ENCODE measurements at places on chromosomes 4 and X. TPM values are rescaled to one million over a fixed set of nuclear protein-coding genes. Genes with fewer than 3 reads are reported as not detected.

DNA sequence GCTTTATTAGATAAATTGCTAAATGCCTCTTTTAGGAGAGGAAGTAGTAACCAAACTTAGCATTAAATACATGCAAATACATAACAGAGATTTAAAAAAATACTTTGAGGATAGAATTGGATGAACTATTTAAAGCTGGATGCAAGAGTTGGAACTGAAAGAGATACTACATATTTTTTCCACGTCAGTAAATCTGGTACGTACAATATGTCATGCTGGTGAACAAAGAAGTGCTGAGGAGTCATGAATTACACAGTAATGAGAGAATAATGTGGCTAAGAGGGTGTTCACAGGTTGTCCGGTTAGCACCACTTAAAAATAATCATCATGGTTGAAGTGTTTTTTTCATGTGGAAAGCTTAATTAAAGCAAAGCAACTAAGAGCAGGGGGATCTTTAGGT is 184.1 kb upstream of the FRMPD4 start:
- H3K27ac ChIP-seq: no peak overlapping the region
- no peak for DNase-seq
- H3K36me3 ChIP-seq: no peaks in the 10 kb centered on the region
- H3K27me3 ChIP-seq: no peaks in the 10 kb centered on the region
- no peaks in the 10 kb centered on the region for H3K4me1 ChIP-seq
- H3K4me3 ChIP-seq: no peak overlapping the region

DNA sequence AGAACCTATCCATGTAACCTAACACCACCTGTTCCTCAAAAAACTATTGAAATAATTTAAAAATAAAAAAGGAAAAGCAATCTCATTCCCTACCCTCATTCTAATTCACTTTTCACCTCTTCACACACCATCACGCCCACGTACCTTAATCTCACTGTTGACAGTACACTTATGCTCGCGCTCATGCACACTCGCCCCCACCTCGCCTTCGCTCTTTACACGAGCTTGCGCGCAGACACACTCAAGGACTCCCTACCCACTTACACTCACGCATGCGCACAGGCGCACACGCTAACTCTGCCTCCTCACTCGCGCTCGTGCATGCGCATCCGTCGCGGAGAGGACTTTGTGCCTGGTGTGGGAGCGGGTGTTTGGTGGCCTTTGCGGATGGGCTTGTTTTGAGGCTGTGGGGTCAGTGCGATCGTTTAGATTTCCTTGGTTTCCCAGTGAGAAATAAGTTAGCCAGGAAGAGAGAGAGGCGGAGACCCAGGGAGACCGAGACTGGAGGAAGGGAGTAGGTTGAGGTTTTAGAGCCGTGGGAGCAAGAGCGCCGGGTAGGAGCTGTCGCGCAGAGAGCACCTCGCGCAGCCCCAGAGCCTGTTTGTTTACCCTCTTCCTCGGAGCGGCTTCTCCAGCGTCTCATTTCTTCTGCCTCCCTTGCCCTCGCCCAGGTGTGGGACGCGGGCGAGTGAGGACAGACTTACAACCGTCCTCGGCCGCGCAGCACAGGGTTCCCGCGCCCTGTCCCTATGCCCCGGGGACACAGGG is 8.1 kb upstream of the GSX2 start:
- no peaks in the 10 kb centered on the region for H3K36me3 ChIP-seq
- H3K4me3 ChIP-seq: peak overlapping the region; percentile 72
- no peaks in the 10 kb centered on the region for H3K27me3 ChIP-seq
- peaks cover 65% of the 10 kb centered on the region for H3K4me1 ChIP-seq
- DNase-seq: peak; percentile 93
- peak overlapping the region; percentile 43 for H3K27ac ChIP-seq

GRCh38 chrX:150966742-150967141 is 16.4 kb upstream of the HMGB3 start:
- H3K4me1 ChIP-seq: no peaks in the 10 kb centered on the region
- no peak overlapping the region for H3K27ac ChIP-seq
- H3K4me3 ChIP-seq: no peak overlapping the region
- H3K27me3 ChIP-seq: no peaks in the 10 kb centered on the region
- no peak for DNase-seq

GRCh38 chr4:88779431-88779830 is 81.8 kb upstream of the NAP1L5 start:
- H3K4me1 ChIP-seq: no peaks in the 10 kb centered on the region
- H3K4me3 ChIP-seq: no peak overlapping the region
- DNase-seq: no peak
- no peaks in the 10 kb centered on the region for H3K36me3 ChIP-seq
- no peak overlapping the region for H3K27ac ChIP-seq
- H3K27me3 ChIP-seq: 0 out of 2 replicates have a peak, but pooled peaks cover 2% of the 10 kb centered on the region

GRCh38 chr4:107757864-107758476 is 37.9 kb upstream of the PAPSS1 start:
- H3K27me3 ChIP-seq: no peaks in the 10 kb centered on the region
- no peaks in the 10 kb centered on the region for H3K36me3 ChIP-seq
- H3K4me3 ChIP-seq: no peak overlapping the region
- H3K27ac ChIP-seq: no peak overlapping the region

DNA sequence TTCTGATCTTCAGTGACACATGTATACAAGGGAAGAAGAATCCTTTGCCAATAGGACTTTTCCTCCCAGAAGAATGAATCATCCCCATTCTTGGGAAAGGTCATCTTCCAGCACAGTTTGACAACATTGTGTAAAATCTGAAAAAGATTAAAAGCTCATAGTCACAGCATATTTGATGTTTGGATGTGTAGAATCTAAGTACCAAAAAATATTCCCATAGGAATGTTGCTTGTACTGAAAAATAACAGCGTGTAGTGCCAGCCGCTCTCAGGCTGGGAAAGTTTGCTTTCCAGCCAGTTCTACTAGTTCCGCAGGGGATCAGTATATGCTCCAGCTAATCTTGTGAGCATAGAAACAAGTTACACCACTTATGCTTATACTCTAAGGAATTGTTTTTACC is 74.7 kb upstream of the IL13RA1 start:
- H3K36me3 ChIP-seq: no peaks in the 10 kb centered on the region
- H3K4me3 ChIP-seq: no peak overlapping the region
- H3K27ac ChIP-seq: no peak overlapping the region
- H3K27me3 ChIP-seq: no peaks in the 10 kb centered on the region
- DNase-seq: no peak
- no peaks in the 10 kb centered on the region for H3K4me1 ChIP-seq

GRCh38 chr4:99661907-99662306 is 4.3 kb upstream of the C4orf54 start:
- H3K4me1 ChIP-seq: no peaks in the 10 kb centered on the region
- no peak overlapping the region for H3K27ac ChIP-seq
- H3K36me3 ChIP-seq: no peaks in the 10 kb centered on the region
- no peaks in the 10 kb centered on the region for H3K27me3 ChIP-seq

Gene NALF2
- 0.65 TPM for total RNA-seq

Gene HELT
- not detected for total RNA-seq

Gene FGG
- not detected for total RNA-seq

Gene DMRTC1
- total RNA-seq: not detected

Gene CCDC110
- total RNA-seq: not detected
